ENCODE measurements at places on chromosomes 11 and 22.

GRCh38 chr11:8745431-8746253 lies 63.0 kb downstream of the RPL27A start:
- no peak for DNase-seq

DNA sequence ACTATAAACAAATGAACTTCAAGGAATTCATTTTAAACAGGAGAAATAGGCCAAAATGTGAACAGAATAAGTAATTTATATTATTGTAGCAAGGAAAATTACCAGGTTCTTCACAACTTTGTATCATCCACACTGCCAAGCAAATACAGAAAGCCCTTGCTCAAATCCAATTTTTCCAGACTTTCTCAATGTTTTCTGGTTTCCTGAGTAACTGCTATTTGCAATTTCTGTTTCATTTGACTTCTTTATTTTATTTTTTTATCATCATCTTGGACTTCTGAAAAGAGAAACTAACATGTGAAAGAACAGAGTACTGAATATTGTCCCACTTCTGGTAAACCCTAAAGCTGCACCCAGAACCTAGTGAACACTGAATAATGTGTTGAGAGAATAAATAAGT lies 61.0 kb downstream of the SLC1A2 start:
- no peak for DNase-seq

GRCh38 chr11:83063073-83063754 lies 8.5 kb downstream of the RAB30 start:
- DNase-seq = no peak

DNA sequence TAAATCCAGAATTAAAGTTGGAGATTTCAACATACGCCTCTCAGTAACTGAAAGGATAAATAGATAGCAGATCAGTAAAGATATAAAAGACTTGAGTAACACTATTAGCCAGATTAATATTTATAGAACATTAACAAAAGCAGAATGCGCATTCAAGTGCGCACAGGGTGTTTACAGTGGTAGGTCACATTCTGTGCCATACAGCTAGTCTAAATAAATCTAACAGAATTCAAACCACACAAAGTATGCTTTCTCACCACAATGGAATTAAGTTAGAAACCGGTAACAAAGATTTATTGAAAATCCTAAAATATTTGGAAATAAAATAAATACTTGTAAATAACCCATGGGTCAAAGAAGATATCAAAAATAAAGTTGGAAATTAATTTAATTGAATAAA lies 341.0 kb downstream of the DYNC2H1 start:
- DNase-seq = no peak

GRCh38 chr22:43928468-43928867 lies 4.9 kb downstream of the PNPLA3 start:
- no peak for DNase-seq

- no peak for DNase-seq
Observed at GRCh38 chr11:43947815-43948214, 5.4 kb downstream of the C11orf96 start.

- DNase-seq = no peak
Observed at GRCh38 chr11:15905366-15906104, 450.8 kb downstream of the SOX6 start.

DNA sequence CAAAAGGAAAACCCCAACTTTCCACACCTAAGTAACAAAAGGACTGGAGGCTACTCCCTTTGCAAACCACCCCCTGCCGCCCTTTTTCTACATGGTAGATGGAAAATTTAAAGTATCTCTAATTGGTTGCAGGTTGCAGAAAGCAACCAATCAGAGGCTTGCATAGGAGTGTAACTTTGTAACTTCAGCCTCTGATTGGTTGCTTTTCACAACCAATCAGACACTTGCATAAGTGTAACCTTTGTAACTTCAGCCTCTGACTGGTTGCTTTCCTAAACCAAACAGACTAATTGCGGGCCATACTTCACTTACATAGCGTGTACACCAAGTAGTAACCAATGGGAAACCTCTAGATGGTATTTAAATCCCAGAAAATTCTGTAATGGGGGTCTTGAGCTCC lies 16.8 kb upstream of the ACER3 start:
- DNase-seq = no peak

DNA sequence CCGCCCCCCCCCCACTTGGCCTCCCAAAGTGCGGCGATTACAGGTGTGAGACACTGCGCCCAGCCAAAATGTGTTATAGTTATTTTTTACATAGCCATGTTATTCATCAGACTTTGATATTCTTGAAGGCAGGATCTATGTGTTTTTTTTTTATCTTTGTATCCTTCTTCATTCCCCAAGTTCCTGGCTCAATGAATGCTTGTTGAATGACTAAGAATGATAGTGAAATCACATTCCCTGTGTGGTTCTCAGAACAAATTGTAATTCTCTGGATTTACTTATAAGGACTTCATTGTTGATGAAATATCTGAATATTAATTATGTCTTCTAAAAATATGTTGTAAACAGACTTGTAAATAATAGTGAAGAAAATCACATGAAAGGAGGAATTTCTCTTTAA lies 33.5 kb downstream of the MMP7 start:
- DNase-seq = no peak

- no peak for DNase-seq
Observed at GRCh38 chr22:30245181-30245984, 1.2 kb downstream of the LIF start.

GRCh38 chr11:46554213-46555147 lies 39.3 kb downstream of the AMBRA1 start:
- no peak for DNase-seq

Data from right lung (tissue), 10 donors.